ENCODE measurements at places on chromosomes 13 and 19.

DNA sequence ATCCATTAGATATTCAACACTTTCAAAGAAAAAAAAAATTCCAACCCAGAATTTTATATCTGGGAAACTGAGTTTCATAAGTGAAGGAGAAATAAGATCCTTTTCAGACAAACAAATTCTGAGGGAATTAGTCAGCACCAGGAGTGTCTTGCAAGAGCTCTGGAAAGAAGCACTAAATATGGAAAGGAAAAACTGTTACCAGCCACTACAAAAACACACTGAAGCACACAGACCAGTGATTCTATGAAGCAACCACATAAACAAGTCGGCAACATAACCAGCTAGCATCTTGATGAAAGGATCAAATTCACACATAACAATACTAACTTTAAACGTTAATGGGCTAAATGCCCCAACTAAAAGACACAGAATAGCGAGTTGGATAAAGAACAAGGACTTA lies 368.4 kb upstream of the MIR17HG start:
- no peak for DNase-seq

- DNase-seq = peak; percentile 19
These were observed 80.9 kb upstream of the SHISA2 start for GRCh38 chr13:26132756-26133155.

DNA sequence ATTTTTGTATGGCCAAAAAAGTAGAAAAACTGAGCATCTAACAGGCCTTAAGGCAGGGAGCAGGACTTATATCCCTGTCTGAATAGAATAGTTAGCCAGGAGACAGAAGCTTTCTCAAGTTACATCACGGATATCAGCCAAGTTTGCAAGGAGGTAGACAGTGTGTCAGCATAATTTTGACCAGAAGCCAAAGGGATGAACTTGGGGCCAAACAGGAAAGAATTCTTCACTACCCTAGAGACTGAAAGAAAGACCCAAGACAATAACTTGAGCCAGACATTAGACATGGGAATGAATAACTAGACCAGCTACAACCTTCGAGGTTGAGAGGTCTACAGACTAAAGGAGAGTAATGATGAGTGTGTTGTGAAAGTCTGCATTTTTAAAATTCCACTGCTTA lies 48.1 kb upstream of the PCDH9 start:
- no peak for DNase-seq

DNA sequence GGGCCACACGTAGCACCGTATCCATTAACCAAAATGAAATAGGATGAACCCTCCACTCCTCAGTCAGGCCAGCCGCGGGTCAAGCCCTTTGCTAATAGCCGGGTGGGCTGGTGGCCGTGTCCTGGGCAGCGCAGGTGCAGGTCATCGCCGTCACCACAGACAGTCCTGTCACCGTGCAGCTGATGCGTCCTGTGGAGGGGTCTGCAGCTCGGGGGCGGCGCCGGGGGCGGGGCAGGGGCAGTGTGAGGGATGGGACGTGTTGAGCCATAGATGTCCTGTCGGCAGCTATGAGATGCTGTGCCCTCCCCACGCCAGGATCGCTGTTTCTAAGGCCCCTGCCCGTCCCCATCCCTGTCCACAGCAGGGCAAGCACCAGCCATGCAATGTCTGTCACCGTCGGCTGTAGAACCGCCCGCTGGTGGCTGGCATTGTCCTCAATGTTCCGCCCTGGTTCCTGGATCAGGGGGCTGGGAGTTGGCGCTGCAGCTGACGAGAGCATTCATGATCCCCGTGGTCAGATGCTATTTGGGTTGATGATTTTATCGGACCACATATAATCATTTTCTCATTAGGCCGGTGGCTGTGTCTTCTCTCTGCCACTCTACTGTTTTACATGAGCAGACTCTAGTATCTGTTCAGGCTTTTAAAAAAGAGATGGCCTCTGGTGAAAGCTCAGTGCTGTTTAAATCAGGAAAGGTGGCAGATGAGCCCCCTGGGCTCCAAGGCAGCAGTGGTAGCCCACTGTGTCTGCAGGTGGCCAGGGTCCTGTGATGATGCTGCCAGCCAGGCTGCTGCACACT lies 126.1 kb downstream of the KDM4B start:
- no peak for DNase-seq

GRCh38 chr19:47729799-47730520 lies 15.4 kb upstream of the NOP53 start:
- DNase-seq = peak; percentile 85

Data from NB4 (cell line).